ENCODE measurements at places on chromosomes 16 and 17. TPM values are rescaled to one million over a fixed set of nuclear protein-coding genes. Genes with fewer than 3 reads are reported as not detected.

GRCh38 chr17:29643817-29644160, 21.1 kb upstream of the CORO6 start:
- peaks cover 13% of the 10 kb centered on the region for H3K36me3 ChIP-seq
- H3K27ac ChIP-seq: no peak overlapping the region
- H3K27me3 ChIP-seq: no peaks in the 10 kb centered on the region
- DNase-seq: no peak

DNA sequence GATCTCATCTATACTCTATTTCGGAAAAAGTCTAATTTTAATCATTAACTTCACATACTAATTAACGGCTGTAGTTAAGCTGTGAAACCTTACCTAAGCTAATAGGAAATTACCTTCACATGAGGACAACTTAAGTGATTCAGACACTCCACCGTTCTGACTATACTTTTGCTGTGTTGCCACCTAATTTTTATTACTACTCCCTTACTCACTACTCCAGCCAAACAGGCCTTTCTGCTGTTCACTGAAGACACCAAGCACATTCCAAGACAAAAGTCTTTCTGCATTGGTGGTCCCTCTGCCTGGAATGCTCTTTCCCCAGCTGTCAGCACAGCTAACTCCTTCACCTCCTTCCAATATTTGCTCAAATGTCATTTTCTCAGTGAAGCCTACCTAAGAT, 1.3 kb downstream of the CMTR2 start:
- H3K27ac ChIP-seq: no peak overlapping the region
- H3K27me3 ChIP-seq: peaks cover 9% of the 10 kb centered on the region
- peaks cover 29% of the 10 kb centered on the region for H3K4me1 ChIP-seq
- no peak for DNase-seq
- H3K36me3 ChIP-seq: peaks cover 43% of the 10 kb centered on the region

DNA sequence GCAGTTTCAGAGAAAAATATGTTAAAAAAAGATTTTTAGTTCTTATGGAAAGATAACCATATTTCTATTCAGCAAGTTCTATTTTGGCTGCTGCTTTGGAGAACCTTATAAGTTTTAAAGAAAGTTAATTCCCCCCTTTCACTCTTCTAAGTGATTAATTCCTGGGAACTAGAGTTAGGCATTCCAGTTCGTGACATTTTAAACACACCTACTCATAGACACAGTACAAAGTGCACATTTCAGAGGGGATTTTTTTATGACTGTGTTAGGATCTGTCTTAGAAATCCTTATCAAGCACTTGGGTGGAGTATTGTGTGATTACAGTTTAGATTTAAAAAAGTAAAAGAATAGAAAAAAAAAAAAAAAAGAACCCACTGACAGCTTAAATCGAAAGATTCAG, 3.5 kb upstream of the CDH11 start:
- no peak overlapping the region for H3K4me3 ChIP-seq
- no peaks in the 10 kb centered on the region for H3K4me1 ChIP-seq
- DNase-seq: no peak
- H3K36me3 ChIP-seq: no peaks in the 10 kb centered on the region
- peaks cover 23% of the 10 kb centered on the region for H3K27me3 ChIP-seq
- no peak overlapping the region for H3K27ac ChIP-seq

DNA sequence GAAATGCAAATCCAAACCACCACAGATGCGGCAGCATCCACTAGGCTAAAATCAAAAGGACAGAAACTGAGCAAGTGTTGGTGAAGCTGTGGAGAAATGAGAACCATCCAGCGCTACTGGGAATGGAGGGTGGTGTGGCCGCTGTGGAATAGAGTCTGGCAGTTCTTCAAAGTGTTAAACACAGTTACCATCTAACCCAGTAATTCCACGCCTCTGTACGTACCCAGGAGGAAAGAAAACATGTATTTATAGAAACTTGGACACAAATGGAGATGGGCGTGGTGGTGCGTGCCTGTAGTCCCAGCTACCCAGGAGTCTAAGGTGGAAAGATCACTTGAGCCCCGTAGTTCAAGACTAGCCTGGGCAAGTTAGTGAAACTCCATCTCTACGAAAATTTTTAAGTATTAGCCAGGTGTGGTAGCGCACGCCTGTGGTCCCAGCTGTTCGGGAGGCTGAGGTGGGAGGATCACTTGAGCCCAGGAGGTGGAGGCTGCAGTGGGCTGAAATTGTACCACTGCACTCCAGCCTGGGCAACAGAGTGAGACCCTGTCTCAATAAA, 11.6 kb downstream of the SLC25A10 start:
- no peak overlapping the region for H3K27ac ChIP-seq
- no peak overlapping the region for H3K4me3 ChIP-seq
- no peak for DNase-seq
- no peaks in the 10 kb centered on the region for H3K4me1 ChIP-seq

CCL11 gene
- not detected for total RNA-seq

FOXL1 gene
- 0.05 TPM for total RNA-seq

TBL3 gene
- 84.9 TPM for total RNA-seq
